ENCODE measurements at places on chromosomes 1 and 21. TPM values are rescaled to one million over a fixed set of nuclear protein-coding genes. Genes with fewer than 3 reads are reported as not detected.

DNA sequence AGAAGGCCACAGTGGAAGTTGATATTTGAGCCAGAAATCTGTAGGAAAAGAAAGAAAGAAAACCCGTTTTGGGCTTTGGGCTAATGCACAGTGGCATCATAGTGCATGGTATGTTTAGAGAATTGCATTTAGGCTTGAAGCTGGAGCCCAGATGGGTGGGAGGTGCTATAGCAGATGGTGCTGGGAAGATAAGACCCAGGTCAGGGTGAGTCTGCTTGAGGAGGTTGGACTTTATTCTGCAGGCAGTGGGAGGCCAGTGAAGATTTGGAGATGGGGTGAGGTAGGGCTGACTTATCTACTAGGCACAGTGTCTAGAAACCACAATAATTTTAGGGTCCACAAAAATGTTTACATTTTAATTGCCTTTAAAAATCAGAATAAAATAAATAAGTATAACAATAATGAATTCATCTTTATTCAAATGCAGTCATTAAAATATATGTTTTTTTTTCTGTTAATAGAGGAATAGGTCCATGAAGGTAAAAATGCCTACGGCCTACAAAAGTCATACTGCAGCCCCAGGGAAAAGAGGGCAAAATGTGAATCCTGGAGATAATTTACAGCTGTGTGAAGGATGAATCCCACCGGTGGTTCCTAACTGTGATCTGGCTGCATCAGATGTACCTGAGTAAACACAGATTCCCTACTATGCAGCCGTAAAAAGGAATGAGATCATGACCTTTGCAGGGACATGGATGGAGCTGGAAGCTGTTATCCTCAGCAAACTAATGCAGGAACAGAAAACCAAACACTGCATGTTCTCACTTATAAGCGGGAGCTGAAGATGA is 8.7 kb downstream of the DNAJC6 start:
- no peaks in the 10 kb centered on the region for H3K36me3 ChIP-seq
- no peaks in the 10 kb centered on the region for H3K27me3 ChIP-seq
- no peak overlapping the region for H3K4me3 ChIP-seq

GABPA gene
- total RNA-seq = 28.6 TPM

TMEM79 gene
- 0.88 TPM for total RNA-seq

HSPA6 gene
- 0.88 TPM for total RNA-seq

DNA sequence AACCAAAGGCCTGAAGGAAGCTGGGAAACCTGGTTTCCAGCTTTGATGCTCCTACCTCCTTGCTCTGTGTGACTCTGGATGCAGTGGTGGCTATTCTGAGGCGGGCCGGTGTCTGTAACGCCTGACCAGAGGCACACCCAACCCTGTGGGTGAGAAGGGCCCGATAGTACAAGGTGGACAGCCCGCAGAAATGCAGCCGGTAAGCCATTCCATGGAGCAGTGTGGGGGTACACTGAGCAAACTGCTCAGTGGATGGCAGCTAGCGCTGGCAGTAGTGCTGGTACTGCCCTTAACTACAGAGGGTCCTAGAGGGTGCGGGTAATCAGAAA is 36.0 kb downstream of the AHDC1 start:
- DNase-seq = no peak
- no peaks in the 10 kb centered on the region for H3K36me3 ChIP-seq
- H3K27ac ChIP-seq = no peak overlapping the region
- peaks cover 29% of the 10 kb centered on the region for H3K4me1 ChIP-seq
- H3K27me3 ChIP-seq = no peaks in the 10 kb centered on the region

Measured in osteoblast (primary cell).